Putamen (tissue), 1 donor: ENCODE measurements at places on chromosomes 11 and 22.

GRCh38 chr22:45683680-45684079 is 12.0 kb downstream of the ATXN10 start:
- DNase-seq = no peak

DNA sequence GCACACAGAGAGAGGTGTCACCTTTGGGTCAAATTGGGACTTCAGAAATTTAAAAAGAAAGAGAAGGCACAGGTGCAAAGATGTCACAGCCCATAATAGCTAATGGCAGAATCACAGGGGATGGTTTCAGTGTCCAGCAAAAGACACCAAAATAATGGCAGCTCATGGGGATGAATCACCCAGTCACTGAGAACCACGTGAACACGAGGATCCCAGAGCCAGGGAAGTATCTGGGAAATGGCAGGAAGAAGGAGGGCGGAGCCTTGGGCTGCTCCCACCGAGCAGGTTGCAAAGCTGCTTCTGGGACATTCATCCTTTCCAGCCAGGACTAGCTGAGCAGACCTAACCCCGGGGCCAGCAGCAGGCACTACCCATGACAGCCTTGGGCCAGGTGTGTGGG is 45.6 kb downstream of the TRMU start:
- DNase-seq = no peak

DNA sequence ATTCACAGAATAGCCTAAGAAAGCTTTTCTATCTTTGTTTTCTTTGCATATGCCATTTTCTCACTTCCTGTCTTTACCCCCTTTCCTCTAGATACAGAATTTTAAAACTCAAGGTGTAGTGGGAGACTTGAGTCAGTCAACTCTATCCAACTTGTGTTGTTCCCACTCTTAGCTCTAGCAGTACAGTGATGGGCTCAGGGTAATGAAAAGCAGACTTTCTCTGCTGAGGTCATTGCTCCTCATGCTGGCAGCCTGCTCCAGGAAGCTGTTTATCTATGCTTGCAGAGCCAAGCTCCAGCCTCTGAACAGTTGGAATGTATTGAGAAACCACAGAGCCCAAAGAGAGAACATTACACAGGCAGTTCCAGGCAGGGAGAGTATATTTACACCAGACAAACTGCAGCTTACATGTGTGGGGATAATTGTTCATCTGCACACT is 68.1 kb downstream of the CSTPP1 start:
- peak; percentile 74 for DNase-seq

- no peak for DNase-seq
Observed at GRCh38 chr22:17087498-17088131, 2.8 kb downstream of the IL17RA start.

DNA sequence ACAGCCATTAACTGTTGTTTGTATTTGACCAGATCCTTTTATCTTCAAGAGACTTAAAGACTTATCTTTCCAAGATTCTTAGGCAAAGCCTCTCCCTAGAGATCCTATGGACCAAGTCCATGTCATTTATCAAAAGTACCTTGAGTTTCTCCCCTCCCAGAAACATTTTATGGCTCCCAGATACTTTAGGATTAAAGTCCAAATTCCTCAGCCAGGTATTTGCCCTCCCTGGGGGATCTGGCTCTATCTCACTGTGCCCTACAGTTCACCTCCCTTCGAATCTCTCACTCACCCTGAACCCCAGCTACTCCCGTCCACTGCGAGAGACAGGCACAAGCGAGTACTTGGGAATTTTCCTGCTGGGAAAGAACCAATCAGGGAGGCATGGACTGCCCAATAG is 11.9 kb downstream of the MS4A8 start:
- no peak for DNase-seq

GRCh38 chr11:61553373-61554171 is 27.3 kb downstream of the SYT7 start:
- no peak for DNase-seq

- DNase-seq = no peak
Observed at GRCh38 chr11:78221396-78222315, 32.9 kb downstream of the USP35 start.

DNA sequence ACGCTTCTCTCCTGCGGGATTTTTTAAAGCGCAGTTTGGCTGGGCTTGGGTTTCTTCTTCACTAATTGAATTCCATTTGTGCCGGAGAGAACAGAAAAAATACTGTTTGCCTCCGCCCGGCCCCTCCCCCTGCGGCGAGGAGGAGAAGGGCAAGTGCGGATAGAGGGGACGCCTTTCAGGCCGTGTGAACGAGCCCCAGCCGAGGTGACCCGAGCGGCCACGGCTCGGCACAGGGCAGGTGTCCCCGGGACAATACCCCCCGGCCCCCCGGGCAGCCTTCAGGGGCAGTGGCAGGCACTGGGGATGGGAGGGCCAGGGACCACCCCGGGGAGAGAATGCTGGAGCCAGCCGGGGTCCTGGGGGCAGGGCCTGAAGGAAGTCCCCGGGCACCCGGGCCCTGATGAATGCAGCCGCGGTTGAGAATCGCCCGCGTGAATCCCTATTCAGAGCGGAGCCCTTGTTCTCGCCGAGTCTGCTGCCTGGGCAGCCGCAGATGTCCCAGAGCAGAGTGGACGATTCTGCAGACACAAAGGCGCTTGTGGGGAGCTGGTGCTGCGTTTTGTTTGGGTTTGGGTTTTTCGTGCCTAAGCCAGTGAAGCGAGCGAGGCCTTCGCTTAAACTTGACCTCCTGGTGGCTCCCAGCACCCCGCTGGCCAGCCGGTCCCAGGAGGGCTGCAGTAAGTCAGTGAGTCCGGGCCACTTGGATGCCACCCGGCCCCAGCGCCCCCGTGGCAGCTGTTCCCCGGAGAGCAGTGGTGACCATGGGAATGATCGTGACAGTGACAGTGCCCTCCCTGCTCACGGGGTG is 96.0 kb downstream of the WNT7B start:
- DNase-seq = no peak

DNA sequence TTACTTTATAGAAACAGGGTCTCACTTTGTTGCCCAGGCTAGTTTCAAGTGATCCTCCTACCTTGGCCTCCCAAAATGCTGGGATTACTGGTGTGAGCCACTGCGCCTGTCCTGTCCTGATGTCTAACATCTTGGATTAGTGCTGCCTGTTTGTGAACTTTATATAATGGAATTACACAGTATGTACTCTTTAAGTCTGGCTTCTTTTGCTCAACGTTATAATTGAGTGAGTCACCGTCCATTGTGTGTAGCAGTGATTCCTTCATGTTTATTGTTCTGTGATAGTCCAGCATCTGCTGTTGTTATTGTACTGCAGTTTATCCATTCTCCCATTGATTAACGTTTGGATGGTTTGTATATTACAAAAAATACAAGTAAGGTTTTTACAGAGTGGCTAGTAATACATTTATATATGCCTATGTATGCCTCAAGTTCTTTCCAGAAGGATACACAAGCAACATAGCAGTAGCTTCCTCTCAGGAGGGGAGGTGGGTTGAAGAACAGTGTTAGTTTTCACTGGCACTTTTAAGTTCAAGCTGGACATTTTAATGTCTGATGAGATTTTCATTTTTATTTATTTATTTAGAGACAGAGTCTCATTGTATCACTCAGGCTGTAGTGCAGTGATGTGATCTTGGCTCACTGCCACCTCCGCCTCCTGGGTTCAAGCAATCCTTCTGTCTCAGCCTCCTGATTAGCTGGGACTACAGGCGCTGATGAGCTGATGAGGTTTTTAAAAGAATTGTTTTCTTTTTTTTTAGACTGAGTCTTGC is 25.2 kb upstream of the MICALL1 start:
- DNase-seq = peak; percentile 75

DNA sequence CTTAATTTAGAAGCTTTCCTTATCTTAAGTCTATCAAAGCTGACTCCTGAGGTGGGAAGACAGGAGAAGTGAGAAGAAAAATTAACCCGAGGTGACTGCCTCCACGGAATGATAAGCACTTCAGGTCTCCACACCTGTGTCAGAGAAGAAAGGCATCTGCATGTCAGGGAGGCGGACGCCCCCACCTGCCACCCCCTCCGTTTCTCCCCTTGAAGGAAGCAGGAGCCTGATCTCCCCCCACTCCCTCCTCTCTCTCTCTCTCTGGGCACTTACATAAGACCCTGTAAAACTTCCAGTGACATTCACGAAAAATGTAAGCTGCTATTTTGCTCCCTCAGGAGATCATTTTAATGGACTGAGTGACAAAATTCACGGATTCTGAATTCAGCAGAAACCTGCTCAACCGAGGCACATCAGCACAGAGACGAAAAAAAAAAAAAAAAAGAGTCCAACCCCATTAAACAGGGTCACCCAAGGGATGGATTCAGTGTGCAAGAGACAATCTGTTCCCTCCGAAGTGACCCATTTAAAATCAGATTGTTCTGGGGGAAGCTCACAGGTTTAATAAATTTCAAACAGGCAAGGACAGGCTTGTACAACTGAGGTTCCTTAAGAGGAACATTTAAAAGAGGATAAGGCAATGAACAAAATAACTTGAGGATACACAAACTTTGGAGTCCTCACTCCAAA is 1.5 kb downstream of the LARGE1 start:
- peak; percentile 65 for DNase-seq

GRCh38 chr11:8531312-8531711 is 62.7 kb downstream of the STK33 start:
- no peak for DNase-seq

GRCh38 chr11:115325523-115325922 is 178.7 kb downstream of the CADM1 start:
- DNase-seq = no peak

DNA sequence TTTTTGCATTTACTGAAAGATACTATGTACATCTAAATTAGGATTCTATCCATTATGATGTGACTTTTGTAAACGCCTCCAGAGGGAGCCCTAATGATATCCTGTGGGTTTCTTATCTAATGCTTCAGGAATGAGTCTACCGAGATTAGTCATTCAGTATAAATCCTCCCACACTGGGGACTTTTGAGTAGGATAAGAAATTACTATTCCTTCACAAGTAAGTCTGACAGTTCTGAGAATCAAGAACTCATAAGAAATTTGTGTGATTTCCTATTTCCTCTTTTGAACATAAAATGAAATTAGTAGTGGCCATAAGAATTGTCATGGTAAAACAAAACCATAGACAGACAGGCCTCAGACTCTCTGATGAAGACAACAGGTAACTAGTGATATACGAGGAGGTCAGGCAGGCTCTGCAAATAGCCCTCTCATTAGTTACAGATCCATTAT is 10.0 kb upstream of the OR5M1 start:
- DNase-seq = peak; percentile 71

DNA sequence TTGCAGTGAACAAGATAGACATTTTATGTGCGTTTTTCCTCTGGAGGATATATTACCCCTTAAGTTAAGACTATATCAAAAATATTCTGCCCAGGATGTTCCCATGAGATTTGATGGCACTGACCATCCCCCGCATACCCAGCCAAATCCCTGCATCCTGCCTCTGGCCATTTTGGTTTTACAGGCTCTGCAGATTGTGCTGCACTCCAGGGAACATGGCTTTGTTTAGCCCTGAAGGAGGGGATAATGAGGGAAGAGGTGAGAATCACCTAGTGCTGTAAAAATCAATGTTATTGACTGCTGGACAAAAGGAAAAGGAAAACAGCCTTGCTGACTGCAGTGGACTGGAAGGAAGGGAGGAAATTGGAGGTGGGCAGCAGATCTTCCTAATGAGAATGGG is 717.4 kb downstream of the DLG2 start:
- DNase-seq = no peak

DNA sequence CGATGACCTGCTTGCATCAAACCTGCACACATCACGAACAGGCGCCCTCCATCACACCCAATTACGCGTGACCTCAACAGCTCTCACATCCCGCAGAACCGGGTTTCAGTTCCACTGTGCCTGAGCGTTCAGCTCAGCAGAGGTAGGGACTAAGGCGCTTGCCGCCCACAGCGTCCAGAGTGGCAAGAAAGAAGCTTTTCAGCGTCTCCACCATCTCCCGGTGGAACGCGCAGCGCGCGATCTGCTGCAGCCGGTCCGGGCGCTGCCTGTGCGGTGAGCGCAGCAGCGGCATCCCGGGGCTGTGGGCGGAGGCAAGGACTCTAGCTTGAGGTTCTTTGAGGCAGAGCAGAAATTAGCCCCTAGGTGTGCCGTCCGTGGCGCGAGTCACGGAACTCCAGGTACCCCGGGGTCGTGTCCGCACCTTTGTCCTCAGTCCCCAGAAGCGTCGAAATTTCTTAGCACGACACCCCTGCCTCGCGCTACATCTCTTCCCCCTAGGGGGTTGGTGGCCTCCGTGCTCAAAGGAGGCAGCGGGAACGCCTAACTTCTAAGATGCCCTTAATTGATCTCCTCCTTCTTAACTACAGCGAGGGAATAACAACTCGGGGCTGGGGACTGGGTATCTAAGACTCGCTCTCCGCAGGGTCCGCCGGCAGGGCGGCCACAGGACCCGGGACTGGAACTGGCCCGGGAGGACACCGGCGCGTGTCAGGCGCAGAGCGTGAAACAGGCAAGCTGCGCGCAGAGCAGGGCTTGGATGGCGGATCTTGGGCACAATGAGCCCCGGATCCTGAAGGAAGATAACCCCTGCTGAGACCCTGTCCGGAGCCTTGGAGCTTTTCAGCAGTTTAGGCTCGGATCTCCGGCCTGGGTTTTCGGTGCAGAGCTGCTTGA is 1.7 kb upstream of the CALCA start:
- DNase-seq = no peak

- no peak for DNase-seq
Observed at GRCh38 chr11:35138606-35138942, 397 bp upstream of the CD44 start.

DNA sequence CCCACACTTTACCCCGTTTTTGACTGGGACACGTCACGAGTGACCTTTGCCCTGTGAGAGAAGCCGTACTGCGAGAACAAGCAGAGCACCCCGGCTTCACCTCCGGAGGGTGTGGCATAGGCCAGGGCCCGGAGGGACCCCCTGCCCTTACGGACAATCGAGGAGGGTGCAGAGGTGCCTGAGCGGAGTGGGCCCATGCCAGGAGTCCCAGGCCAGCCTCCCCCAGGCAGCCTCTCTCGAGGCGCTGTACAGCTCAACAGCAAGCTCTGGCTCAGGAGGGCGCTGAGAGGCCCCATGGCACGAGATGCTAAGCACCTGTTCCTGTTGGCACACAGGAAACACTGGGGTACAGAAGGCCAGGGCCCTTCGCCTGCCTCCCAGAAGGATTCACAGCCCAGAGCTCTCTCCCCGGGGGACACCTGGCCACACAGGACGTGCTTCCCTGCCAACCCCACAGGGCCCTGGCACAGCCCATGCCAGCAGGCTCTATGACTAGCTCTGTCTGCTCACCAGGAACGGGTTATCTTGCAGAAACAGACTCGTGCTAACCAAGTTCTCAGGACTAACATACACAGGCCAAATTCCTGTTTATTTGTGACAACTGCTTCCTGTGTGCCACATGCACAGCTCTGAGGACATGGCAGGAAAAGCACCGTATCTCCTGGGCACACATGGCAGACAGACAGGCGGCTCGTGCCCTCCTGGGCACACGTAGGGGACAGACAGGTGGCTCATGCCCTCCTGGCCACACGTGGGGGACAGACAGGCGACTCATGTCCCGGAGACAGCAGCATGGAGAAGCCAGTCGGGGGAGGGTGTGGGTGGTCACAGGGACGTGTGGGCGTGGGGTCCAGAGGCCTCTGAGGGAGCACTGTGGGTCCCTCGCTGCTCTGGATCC is 11.6 kb downstream of the TOLLIP start:
- no peak for DNase-seq

GRCh38 chr11:74020539-74020938 is 11.7 kb upstream of the UCP3 start:
- no peak for DNase-seq

GRCh38 chr11:113724778-113725177 is 18.7 kb upstream of the TMPRSS5 start:
- DNase-seq = no peak
